ENCODE measurements at places on chromosomes 7 and 10.

DNA sequence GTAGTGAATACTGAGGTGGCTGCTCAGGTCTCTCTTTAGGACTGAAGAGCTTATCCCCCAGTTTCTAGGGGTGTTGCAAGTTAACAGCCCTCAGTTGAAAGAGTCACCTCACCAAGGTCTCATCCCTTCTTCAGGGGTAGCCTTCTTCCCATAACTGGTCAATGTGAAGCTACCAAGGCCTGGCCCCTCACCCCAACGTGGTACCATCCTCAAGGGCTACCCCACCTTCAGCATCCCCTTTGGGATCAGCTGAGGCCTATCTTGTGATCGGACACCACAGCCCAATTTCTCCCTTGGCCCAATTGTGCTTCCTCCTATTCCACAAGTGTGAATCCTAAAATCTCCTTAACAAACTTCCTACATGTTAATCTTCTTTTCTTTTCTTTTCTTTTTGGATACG is 289.5 kb upstream of the MKLN1 start:
- no peak for DNase-seq

- DNase-seq = peak; percentile 36
Measured at GRCh38 chr10:13099144-13099665, 758 bp upstream of the OPTN start.

GRCh38 chr10:15793664-15794063 is 66.6 kb downstream of the MINDY3 start:
- no peak for DNase-seq

DNA sequence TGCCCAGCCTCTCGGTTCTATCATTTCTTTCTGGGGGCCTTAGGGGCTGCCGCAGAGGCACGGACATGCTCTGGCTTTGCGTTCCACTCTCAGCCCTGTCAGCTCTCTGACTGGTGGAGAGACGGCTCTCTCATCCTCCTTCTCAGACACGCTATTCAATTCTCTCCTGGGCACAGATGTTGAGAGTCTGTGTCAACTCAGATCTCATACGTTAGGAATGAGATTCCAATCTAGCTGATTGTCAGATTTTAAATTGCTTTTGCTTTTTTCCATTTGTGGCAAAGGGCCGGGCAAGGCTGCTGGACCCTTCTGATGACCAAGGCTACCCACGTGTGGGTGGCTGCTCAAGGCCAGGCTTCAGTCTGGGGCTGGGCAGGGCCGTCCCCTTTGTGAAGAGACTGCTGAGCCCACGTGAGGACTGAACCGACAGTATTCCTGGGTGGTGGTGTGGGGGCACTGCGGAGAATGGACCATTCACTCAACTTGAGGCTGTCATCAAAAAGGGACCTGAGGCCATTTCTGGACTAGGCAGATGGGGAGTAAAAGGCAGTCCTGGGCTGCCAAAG is 71.5 kb downstream of the CLEC2L start:
- no peak for DNase-seq

DNA sequence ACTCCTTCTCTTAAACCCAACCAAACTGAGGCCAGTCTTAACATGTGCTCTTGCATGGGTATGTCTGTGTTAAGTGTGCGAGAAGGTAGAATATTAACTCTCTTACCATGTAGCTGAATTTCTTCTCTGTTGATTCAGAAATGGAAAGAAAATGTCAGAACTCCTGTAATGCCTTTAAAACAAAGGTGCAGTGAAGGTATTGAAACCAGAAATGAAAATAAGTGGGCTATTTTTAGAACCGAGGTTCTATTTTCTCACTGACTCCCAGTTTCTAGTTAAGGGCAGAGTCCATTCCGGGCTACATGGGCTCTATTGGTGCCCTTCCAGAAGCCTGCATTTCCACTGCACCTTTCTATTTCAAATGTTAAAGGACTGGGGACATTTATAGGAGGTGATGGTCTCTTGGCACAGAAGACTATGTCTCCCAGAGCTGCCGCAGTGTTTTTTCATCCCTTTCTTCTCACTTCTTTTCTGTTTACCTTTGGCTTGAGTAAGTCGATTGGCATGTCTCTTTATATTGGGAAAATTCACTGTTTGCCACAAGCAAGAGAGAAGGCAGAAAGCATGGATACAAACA is 174.9 kb downstream of the LRMDA start:
- DNase-seq = no peak

GRCh38 chr10:100986952-100987684 is at the start of the genes MRPL43 and TWNK:
MRPL43 (minus strand) TSS chr10:100987497; CDS start chr10:100987443, 54 bp downstream.
TWNK (plus strand) TSS chr10:100987543; CDS start chr10:100988211, 668 bp downstream.
- peak; percentile 82 for DNase-seq

GRCh38 chr7:109835577-109835976 is 1255.3 kb upstream of the LRRN3 start:
- no peak for DNase-seq

- no peak for DNase-seq
Measured at GRCh38 chr7:145534301-145534700, 582.3 kb upstream of the CNTNAP2 start.

DNA sequence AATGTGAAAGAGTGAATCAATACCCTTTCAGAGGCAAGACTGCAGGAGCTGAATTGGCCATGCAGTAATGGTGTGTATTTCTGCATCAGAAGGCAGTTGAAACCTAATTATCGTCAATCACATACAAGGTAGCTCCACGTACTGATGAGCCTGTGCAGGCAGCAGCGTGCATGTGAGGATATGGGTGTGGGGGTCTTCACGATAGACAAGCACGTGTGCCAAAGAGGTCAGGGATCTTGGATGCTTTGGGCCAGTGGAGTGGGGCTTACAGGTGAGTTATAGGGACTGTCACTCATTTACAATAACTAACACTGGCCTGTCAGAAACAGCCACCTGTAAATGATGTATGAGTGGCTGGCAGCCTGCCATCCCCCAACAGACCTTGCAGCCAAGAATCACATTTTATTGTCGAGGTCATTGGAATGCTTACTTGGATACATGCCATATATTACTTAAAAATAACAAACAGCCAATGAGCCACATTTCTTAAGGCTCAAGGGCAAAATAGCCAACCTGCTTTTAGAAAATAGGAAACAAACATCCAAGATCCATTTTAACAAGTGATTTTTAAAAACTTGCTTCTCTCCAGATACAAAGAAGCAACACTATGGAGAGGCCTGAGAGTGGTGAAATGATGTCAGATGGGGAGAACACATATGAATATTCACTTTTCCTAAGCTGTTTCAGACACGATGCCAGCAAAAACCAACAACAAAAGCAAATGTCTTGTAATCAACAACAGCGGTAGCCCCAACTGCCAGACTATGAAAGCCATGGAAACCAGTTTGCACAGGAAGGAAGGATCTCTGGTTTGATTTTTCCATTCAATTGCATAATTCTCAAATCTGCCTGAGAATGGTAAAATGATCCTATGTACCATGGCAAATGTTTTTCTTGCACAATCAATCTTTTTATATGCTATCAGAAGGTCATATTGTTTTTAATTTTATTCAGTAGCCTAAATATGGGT is 210.7 kb downstream of the SKAP2 start:
- DNase-seq = no peak

GRCh38 chr7:22082553-22082885 is 136.8 kb upstream of the CDCA7L start:
- no peak for DNase-seq

DNA sequence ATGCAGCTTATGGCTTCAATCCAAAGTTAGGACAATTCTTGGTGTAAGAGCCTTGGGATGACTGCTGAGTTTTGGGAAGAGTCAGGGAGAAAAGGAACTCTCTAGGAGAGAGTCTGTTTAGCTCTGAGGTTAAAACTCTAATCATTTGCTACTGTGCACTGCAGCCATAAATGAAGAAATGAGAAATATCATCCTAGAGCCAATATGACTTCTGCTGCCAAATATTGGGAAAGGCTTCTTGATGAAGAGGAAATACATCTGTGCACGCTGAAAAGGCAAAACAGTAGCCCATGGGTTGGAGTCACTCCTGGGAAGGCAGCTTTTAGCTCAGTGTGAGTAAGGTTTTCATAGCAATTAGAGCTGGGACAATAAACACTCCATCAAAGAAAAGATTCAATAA is 308.8 kb downstream of the SFMBT2 start:
- no peak for DNase-seq
